ENCODE measurements at places on chromosomes 4 and X. TPM values are rescaled to one million over a fixed set of nuclear protein-coding genes. Genes with fewer than 3 reads are reported as not detected.
A peak's percentile ranks its signal among the peaks of the same experiment; 100 is the strongest.

DNA sequence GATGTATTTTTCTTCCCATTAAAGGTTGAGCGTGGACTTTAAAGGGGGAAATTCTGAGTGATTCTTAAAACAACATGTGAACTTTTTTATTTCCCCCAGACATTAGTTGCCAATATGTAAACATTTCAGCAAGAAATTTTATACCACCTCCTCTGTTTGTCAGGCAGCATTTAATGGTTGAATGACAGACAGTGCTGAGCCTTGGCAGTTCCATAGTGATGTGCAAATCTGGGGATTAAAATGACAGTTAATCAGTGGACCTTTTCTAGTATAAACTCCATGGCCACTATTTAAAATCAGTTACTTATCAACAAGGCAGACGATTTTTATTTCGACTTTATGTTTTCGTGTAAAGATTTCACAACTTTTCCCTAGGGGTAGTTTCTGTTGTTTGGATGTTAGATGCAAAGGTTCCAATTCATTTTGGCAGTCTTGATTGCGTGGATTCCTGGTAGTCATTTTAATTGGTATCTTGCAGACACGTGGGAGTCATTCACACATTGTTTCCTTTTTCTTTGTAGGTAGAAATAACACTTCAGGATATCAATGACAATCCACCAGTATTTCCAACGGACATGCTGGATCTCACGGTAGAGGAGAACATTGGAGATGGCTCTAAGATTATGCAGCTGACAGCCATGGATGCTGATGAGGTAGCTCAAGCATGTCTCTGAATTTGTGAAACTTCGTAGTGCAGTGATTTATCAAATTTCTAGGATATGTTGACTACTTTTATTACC is 83.7 kb downstream of the FAT4 start:
- no peaks in the 10 kb centered on the region for H3K4me1 ChIP-seq
- DNase-seq: no peak
- no peak overlapping the region for H3K4me3 ChIP-seq
- H3K27ac ChIP-seq: no peak overlapping the region
- H3K36me3 ChIP-seq: no peaks in the 10 kb centered on the region

DNA sequence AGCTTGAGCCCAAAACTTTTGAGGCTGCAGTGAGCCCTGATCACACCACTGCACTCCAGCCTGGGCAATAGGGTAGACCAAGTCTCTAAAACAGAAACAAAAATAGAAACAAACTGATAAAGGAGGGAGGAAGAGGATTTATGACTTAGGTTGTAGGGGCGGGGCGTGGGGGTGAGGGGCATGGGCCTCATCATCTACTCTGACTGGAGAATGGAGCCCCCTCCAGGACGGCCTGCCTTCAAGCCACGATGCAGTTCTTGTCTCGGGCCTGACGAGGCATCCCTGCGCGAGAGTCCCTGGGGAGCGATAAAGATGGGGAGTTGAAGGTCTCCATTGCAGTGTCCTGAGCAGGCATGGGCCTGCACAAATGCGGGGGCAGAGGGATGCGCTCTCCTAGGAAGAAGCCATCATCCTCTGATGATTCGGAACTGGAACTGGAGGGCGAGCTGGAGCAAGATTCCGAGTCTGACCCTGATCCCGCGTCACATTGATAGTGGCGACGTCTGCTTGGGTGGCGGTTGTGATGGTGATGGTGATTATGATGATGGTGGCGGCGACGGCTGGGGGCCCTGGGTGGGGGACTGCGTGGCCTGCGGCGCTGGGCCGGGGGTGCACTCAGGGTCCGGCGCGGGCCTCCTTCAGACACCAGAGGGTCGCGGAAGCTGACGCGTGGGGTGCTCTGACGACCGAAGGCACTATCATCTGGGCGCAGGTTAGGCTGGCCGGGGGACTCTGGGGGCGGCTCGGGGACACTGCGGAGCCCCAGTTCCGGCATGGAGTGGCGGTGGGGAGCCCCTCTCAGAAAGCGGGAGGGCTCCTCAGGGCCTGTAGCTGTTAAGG is 4.0 kb downstream of the PLP2 start:
- no peaks in the 10 kb centered on the region for H3K4me1 ChIP-seq
- DNase-seq: no peak
- no peaks in the 10 kb centered on the region for H3K36me3 ChIP-seq
- peak overlapping the region; percentile 55 for H3K27ac ChIP-seq
- H3K27me3 ChIP-seq: no peaks in the 10 kb centered on the region

Gene SSX2
- not detected for total RNA-seq

Gene H2BW2
- total RNA-seq: not detected

Gene EIF1AX
- total RNA-seq: 144 TPM

- H3K4me1 ChIP-seq: no peaks in the 10 kb centered on the region
- H3K27ac ChIP-seq: no peak overlapping the region
- H3K36me3 ChIP-seq: no peaks in the 10 kb centered on the region
- DNase-seq: no peak
- no peaks in the 10 kb centered on the region for H3K27me3 ChIP-seq
Measured at GRCh38 chr4:102494603-102495002, 6.6 kb upstream of the NFKB1 start.

GRCh38 chrX:7146703-7147412 is 654 bp upstream of the STS start:
- H3K4me1 ChIP-seq: peaks cover 29% of the 10 kb centered on the region
- DNase-seq: no peak
- no peaks in the 10 kb centered on the region for H3K27me3 ChIP-seq
- H3K36me3 ChIP-seq: no peaks in the 10 kb centered on the region

DNA sequence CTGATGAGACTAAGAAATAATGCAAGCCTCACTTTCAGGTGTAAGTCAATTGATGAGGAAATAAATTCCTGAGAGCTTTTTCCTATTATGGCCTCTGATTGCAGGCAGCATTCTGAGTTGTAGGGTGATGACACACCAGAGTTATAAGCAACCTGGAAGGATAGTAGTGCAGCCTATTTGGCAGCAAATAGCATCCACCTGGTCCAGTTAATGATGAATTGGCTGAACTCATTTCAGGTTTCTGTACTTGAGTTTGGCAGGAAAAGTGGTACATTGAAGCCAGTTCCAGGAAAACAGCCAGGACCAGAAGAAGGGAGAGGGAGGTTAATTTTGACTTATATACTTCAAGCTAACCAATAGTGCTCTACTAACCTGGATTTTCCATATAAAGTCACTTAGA is 316.8 kb downstream of the NAF1 start:
- no peaks in the 10 kb centered on the region for H3K36me3 ChIP-seq
- H3K4me1 ChIP-seq: no peaks in the 10 kb centered on the region
- H3K27ac ChIP-seq: no peak overlapping the region
- no peak overlapping the region for H3K4me3 ChIP-seq
- no peak for DNase-seq

DNA sequence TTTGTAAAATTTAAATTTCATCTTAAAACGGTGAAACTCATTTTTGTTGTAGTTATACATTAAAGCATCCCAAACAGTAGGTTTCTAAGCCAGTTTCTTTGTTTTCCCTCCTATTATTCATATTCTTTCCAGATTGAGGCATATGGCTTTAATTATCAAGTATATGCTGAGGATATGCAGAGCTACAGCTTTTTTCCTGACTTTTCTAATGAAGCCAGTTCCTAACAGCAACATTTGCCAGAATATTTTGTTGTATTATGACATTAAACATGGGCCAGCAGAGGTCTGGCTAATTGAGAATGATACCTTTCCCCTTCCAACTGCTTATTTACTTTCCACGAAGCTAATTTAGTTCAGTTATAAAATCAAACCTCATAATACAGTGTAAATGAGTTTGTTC is 75.3 kb downstream of the SLIT2 start:
- no peak for DNase-seq
- H3K4me3 ChIP-seq: no peak overlapping the region
- H3K27me3 ChIP-seq: no peaks in the 10 kb centered on the region
- no peak overlapping the region for H3K27ac ChIP-seq
- H3K4me1 ChIP-seq: no peaks in the 10 kb centered on the region

GRCh38 chr4:183470821-183471220 is 26.4 kb downstream of the CDKN2AIP start:
- peaks cover 14% of the 10 kb centered on the region for H3K4me1 ChIP-seq
- peak; percentile 9 for DNase-seq
- no peak overlapping the region for H3K4me3 ChIP-seq

DNA sequence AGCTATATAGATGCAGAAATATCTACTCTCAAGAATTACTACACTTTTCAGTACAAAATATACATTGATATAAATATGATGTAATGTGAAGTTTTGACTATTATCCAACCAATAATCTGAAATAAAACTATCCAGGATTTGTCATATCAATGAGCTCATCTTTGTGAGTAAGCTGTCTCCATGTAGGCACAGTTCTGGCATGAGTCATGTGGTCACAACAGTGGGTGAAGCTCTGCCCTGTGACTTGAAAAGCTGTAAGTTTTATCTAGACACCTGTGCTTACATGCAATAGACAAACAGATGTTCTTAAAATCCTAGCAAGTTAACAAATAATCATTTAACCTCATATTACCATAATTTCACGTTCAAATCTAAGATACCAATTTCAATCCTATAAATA is 192.7 kb downstream of the GABRG1 start:
- DNase-seq: no peak
- no peaks in the 10 kb centered on the region for H3K36me3 ChIP-seq
- no peaks in the 10 kb centered on the region for H3K27me3 ChIP-seq
- no peak overlapping the region for H3K27ac ChIP-seq

DNA sequence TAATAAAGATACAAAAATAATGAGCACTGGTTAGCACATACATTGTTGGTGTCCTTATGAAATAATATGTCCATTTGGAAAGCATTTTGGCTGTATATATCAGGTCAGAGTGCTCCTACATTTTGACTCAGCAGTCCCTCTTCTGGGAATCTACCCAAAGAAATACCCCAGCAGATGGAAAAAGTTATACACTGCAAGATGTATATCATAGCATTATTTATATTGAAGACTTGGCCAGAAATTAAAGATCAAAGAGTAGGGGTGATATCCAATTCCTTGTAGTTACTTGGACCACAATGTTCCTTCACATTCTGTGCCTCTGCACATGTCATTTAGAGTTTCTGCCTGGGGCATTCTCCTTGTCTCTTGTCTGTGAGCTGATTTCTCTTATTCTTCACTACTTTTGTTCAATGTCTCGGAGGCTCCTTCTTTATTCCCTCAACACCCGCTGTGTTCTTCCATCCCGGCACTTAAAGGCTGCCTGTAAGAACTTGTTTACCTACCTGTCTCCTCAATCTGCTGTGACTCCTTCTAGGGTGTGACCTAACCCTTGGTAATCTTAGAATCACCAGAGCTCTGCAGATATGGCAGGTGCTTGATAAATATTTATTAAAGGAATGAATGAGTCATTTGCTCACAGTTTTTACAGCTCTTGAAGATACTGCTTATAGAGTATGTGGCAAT is 3.1 kb upstream of the TSPAN5 start:
- H3K27ac ChIP-seq: peak overlapping the region; percentile 15
- H3K4me1 ChIP-seq: peaks cover 40% of the 10 kb centered on the region
- no peak overlapping the region for H3K4me3 ChIP-seq
- no peaks in the 10 kb centered on the region for H3K27me3 ChIP-seq
- H3K36me3 ChIP-seq: no peaks in the 10 kb centered on the region

DNA sequence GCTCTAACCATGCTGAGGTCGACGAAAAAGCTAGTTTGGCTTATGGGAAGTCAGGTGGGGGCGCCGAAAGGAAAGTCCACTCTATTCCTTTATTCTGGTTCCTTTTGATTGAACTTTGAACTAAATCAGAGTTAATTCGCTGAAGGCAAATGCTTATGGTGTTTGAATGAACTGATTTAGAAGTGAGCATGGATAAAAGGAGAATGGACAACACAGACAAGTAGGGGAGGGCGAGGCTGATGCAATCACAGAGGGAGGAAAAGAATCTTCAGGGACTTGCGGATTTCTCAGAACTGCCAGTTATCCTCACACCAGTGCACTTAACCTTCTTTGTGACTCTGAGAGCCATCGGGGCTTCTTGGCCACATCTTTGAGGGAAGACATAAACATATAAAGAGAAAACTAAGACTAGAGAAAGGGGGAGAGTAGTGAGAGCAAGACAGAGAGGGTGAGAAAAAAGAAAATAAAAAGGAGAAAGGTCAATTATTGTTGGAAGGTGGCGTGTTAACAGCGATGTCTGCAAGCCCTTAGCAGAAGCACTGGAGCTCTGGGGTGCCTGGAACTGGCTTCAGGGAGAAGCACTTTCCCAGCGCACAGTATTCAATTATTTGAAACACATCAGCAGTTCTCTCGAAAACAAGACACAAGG is 79.6 kb upstream of the PLAC1 start:
- H3K27ac ChIP-seq: no peak overlapping the region
- H3K4me3 ChIP-seq: no peak overlapping the region
- no peaks in the 10 kb centered on the region for H3K27me3 ChIP-seq

Gene GNRHR
- not detected for total RNA-seq

- no peaks in the 10 kb centered on the region for H3K36me3 ChIP-seq
- no peak overlapping the region for H3K27ac ChIP-seq
- H3K4me1 ChIP-seq: no peaks in the 10 kb centered on the region
Measured at GRCh38 chr4:135418353-135418752, 1216.8 kb upstream of the PABPC4L start.

- H3K4me3 ChIP-seq: no peak overlapping the region
- H3K4me1 ChIP-seq: no peaks in the 10 kb centered on the region
- H3K27ac ChIP-seq: no peak overlapping the region
- no peaks in the 10 kb centered on the region for H3K27me3 ChIP-seq
Measured at GRCh38 chrX:16695079-16695676, 17.3 kb downstream of the CTPS2 start.

- H3K27me3 ChIP-seq: no peaks in the 10 kb centered on the region
- peak; percentile 56 for DNase-seq
- peak within 1 kb of the TSS; percentile 62 for H3K4me3 ChIP-seq
- peak within 1 kb of the TSS; percentile 98 for H3K27ac ChIP-seq
- no peaks in the 10 kb centered on the region for H3K36me3 ChIP-seq
Measured at GRCh38 chrX:55489314-55490009, at the start of gene USP51. TSS of gene USP51 (minus strand) at chrX:55489848. CDS start at chrX:55488939, 909 bp downstream.

GRCh38 chrX:45715748-45716147 is 515.1 kb upstream of the DIPK2B start:
- no peak overlapping the region for H3K4me3 ChIP-seq
- H3K27ac ChIP-seq: no peak overlapping the region

DNA sequence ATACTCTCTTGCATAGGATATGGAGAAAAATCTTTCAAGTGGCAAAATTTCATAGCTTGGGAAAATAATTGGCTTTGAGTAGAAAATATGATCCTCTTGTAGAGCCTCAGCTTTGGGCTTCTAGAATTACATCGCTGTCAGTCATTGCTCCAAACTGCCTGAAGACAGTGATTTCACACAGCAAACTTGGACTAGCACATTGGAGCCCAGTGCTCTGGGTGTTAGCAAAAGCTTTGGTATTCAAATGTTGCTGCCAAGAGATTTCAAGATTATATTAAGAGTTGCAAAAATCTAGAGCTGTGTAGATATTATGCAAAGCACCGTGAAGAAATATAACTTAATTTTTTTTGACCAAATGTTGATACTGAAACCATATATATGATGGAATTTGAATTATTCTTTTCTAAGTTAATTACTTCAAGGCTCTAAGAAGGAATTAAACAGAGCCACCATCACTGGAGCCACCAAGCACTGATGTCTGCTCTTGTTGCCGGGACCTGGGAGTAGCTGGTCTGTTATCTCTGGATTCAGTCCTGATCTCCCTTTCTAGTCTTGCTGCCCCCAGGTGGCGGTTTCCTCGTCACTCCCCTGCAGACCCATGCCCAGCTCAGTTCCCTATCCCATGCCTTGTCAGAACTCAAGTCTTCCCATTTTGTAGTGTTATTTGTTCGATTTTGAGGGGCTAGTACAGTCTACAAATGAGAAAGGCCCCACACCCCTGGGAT is 260.7 kb upstream of the SFRP2 start:
- no peaks in the 10 kb centered on the region for H3K27me3 ChIP-seq
- peak; percentile 38 for DNase-seq
- H3K4me3 ChIP-seq: no peak overlapping the region
- no peaks in the 10 kb centered on the region for H3K36me3 ChIP-seq

Gene ZNF185
- total RNA-seq: 5.9 TPM

- DNase-seq: no peak
- H3K4me3 ChIP-seq: no peak overlapping the region
- H3K27me3 ChIP-seq: no peaks in the 10 kb centered on the region
- H3K36me3 ChIP-seq: no peaks in the 10 kb centered on the region
- 0 out of 2 replicates have a peak, but pooled peaks cover 7% of the 10 kb centered on the region for H3K4me1 ChIP-seq
- no peak overlapping the region for H3K27ac ChIP-seq
Measured at GRCh38 chr4:99411041-99411440, 24.1 kb downstream of the ADH7 start.
